ENCODE measurements at places on chromosomes 1 and 21.
A peak's percentile ranks its signal among the peaks of the same experiment; 100 is the strongest.

GRCh38 chr1:94974241-94974640 is 47.3 kb upstream of the CNN3 start:
- no peak overlapping the region for H3K4me3 ChIP-seq
- H3K4me1 ChIP-seq = peaks cover 14% of the 10 kb centered on the region
- H3K36me3 ChIP-seq = no peaks in the 10 kb centered on the region
- H3K27ac ChIP-seq = no peak overlapping the region
- no peaks in the 10 kb centered on the region for H3K27me3 ChIP-seq
- DNase-seq = peak; percentile 67

- no peak overlapping the region for H3K4me3 ChIP-seq
- no peaks in the 10 kb centered on the region for H3K27me3 ChIP-seq
- H3K36me3 ChIP-seq = peaks cover 4% of the 10 kb centered on the region
- no peak for DNase-seq
Measured at GRCh38 chr1:205994346-205994745, 8.8 kb downstream of the RAB7B start.

DNA sequence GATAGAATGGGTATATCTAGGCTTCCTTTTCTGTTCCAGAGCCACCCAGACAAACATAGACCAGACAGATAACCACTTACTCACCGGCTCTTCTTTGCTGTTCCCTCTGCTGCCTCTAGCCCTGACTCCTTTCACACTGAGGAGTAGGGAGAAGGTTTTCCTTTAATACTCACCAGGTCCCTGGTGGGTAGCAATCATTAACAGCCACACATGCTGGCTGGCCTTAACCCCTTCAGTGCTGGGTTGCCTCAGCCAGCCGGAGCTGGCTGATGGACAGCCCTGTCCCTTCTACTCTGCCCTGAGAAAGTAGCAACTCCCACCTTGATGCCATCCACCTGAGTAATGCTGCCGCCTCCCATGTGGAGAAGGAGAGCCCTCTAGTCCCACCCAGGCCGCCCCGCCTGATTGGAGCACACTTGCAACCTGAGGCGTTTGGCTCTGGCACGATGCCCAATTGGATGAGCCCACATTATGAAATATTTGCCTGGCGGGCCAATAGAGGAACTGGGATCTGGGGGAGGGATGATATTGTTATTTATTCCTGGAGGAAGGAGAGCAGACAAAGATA is 71.6 kb downstream of the PLEKHA6 start:
- peaks cover 2% of the 10 kb centered on the region for H3K27me3 ChIP-seq
- H3K36me3 ChIP-seq = no peaks in the 10 kb centered on the region
- H3K4me1 ChIP-seq = peaks cover 16% of the 10 kb centered on the region
- no peak overlapping the region for H3K27ac ChIP-seq
- no peak overlapping the region for H3K4me3 ChIP-seq

GRCh38 chr1:87278825-87279535 is 49.7 kb upstream of the LMO4 start:
- H3K27me3 ChIP-seq = no peaks in the 10 kb centered on the region
- no peak overlapping the region for H3K27ac ChIP-seq
- no peaks in the 10 kb centered on the region for H3K36me3 ChIP-seq
- H3K4me3 ChIP-seq = no peak overlapping the region

DNA sequence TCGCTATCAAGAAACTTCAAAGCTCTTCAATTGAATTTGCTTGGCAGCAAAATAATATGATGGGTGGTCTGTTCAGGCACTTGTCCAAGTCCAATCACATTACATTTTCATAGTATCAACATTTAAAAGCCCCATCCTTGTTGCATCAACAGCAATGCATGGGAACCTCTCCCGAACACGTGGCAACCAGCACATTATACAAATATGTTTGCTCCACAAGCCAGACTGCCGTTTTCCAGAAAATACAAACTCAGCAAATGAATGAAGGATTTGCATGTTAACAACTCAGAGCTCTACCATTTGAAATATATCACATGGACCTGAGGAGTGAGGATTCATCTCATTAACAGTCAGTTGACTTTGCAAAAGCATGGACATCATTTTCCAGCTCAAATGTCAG is 20.0 kb upstream of the LYPLAL1 start:
- no peaks in the 10 kb centered on the region for H3K36me3 ChIP-seq
- no peaks in the 10 kb centered on the region for H3K4me1 ChIP-seq
- H3K27ac ChIP-seq = no peak overlapping the region
- DNase-seq = peak; percentile 51
- no peaks in the 10 kb centered on the region for H3K27me3 ChIP-seq

GRCh38 chr1:228281631-228282328 is 73.9 kb downstream of the OBSCN start:
- H3K4me1 ChIP-seq = no peaks in the 10 kb centered on the region
- no peak overlapping the region for H3K4me3 ChIP-seq
- peaks cover 64% of the 10 kb centered on the region for H3K36me3 ChIP-seq
- H3K27ac ChIP-seq = no peak overlapping the region
- no peaks in the 10 kb centered on the region for H3K27me3 ChIP-seq

DNA sequence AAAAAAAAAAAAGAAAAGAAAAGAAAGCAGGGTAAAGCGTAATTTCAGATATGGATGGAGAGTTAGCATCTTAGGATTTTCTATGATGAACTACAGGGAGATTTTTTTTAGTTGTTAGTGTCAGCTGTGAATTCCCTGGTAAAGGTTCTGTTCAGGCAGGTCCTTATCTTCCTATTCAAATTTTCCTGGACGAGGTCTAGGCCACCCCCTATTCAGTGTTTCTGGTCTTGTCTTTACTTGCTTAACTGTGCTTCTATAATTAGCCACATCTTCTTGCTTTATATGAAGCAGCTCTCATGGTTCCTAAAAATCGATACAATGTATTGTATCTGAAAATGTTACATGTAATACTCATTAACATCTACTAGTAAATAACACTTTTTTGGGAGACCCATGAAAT is 157.8 kb downstream of the LHX8 start:
- DNase-seq = no peak
- H3K27ac ChIP-seq = no peak overlapping the region

- no peaks in the 10 kb centered on the region for H3K27me3 ChIP-seq
- no peaks in the 10 kb centered on the region for H3K36me3 ChIP-seq
- no peak for DNase-seq
Measured at GRCh38 chr1:176801514-176802020, 338.6 kb downstream of the PAPPA2 start.

- no peak for DNase-seq
- H3K4me1 ChIP-seq = no peaks in the 10 kb centered on the region
- no peak overlapping the region for H3K27ac ChIP-seq
- peaks cover 9% of the 10 kb centered on the region for H3K36me3 ChIP-seq
Measured at GRCh38 chr1:17594690-17595601, 55.4 kb downstream of the ARHGEF10L start.
